ENCODE measurements at places on chromosomes 12 and 14.

DNA sequence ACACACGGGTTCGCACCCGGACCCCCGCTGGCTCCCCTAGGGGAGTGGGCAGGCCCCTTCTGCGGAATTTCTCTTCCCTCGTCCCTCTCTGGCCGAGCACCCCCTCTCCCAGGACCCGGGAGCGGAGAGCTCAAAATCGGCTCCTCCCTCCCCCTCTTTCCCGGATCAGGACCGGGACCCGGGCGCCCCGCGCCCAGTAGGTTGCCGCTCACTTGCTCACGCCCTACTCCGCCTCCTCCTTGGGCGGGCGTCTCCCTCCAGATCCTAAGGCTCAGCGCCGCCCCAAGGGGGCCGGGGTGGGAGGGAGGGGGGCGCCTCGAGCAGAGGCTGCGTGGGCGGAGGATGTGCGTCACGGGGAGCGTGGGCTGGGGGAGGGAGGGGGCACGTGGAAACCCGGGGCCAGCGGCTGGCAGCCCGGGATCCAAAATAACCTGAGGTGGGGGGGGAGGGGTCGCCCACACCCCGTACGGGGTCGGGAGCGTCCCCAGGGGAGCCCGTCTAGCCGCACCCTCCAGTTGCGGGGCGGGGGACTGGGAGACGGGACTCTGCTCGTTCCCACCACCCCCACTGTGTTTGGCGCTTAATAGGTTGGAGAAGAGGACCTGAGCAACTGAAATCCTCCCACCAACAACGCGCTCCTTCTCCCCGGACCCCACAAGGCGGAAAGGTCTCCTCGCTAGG, 1.8 kb upstream of the NAB2 start:
- DNase-seq = peak; percentile 85

DNA sequence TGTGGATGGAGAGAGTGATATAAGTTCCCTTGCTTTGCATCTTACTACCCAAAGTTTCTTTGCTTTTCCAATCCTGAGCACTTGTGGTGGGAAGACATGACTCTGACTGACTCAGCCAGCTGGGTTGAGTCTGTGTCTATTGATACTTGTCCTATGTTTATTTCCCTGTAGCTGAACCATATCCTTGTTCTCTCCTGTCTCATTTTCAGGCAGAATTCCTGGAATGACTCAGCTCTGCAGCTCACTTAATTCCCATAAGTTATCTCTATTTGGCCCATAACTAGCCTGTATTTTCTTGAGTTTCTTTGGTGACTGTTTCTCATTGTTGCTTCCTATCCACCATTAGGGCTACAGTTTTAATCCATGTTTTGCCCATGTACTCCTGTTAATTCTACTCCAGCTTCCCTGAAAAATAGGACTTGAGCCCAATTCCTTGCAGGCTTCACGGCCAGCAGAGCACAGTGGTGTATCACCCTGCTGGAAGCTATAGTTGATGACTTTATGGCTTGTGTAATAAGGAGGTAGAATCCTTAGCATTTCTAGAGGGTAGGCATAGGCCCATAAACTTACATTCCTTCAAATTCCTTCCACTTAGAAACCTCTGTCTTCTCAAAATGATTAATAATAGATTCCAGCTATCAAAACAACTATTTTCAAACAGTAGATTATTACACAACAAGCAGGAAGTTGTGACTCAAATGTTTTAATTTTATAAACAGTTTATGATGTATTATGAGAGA, 183.1 kb downstream of the TMTC3 start:
- DNase-seq = no peak

GRCh38 chr14:75417674-75418073, 10.1 kb upstream of the JDP2 start:
- DNase-seq = no peak

DNA sequence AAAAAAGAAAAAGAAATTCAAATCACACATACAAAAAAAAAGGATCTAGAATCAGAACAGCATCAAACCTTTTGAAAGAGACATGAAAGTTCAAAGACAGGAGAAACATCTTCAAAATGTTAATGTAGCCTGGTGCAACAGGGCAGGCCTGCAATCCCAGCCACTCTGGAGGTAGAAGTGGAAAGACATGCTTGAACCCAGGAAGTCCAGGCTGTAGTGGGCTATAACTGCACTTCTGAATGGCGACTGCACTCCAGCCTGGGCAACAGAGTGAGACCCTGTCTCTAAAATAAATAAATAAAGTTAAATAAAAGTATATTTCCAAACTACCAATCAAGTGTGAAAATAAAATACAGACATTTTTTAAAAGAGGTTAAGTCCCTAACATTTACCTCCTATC, 18.7 kb upstream of the AP4S1 start:
- DNase-seq = no peak

GRCh38 chr12:71877335-71878121, 38.0 kb downstream of the TBC1D15 start:
- DNase-seq = no peak

- no peak for DNase-seq
Measured at GRCh38 chr14:101174522-101174838, 271.0 kb upstream of the RTL1 start.

- no peak for DNase-seq
Measured at GRCh38 chr14:75487155-75487671, 35.1 kb upstream of the BATF start.

- DNase-seq = peak; percentile 9
Measured at GRCh38 chr14:39376667-39377403, 55.4 kb downstream of the FBXO33 start.

- DNase-seq = no peak
Measured at GRCh38 chr12:123465084-123465483, 7.1 kb downstream of the SNRNP35 start.

DNA sequence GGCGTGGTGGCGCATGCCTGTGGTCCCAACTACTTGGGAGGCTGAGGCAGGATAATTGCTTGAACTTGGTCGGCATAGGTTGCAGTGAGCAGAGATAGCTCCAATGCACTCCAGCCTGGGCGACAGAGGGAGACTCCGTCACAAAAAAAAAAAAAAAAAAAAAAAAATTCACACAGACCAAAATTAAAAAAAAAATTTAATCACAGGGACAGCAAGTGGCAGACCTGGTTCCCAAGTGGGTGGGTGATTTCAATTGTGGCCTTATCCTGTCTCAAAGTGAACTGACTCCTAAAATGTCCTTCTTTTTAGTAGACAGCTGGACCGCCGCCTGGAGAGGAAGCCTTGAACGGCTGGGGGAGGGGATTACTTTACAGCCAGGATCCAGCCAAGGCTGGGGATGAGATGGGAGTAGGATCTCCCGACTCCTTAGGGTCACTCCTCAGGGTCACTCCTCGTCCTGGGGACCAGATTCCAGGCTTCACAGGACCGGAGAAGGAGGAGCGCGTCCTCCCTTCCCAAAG, 1.5 kb upstream of the KCNH3 start:
- DNase-seq = peak; percentile 60

GRCh38 chr12:28938056-28938455, 211.0 kb upstream of the FAR2 start:
- DNase-seq = no peak

- DNase-seq = no peak
Measured at GRCh38 chr12:93832131-93832530, 155.0 kb downstream of the CRADD start.

- DNase-seq = peak; percentile 65
Measured at GRCh38 chr14:50007123-50007903, 109.1 kb downstream of the VCPKMT start.

DNA sequence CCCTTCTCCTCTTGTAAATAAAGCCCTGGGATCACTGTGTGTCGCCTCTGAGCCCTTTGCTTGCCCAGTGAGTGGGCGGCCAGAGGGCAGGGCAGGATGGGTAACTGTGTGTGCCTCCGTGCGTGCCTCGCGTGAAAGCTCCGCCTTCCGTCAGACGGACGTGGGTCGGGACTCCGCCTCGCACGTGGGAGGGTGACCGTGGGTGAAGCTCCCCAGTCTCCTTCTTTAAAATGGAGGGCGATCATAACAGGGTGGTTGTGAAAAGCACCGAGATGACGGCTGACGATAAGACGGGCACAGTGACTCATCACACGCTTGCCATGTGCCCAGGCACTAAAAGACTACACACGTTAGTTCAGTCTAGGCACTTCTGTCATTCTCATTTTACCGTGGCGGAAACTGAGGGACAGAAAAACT, 9.2 kb downstream of the PHB2 start:
- DNase-seq = no peak

GRCh38 chr12:52860102-52860823, 11.5 kb upstream of the KRT78 start:
- no peak for DNase-seq

- peak; percentile 43 for DNase-seq
Measured at GRCh38 chr12:52976574-52977071, 27.7 kb downstream of the KRT18 start.

DNA sequence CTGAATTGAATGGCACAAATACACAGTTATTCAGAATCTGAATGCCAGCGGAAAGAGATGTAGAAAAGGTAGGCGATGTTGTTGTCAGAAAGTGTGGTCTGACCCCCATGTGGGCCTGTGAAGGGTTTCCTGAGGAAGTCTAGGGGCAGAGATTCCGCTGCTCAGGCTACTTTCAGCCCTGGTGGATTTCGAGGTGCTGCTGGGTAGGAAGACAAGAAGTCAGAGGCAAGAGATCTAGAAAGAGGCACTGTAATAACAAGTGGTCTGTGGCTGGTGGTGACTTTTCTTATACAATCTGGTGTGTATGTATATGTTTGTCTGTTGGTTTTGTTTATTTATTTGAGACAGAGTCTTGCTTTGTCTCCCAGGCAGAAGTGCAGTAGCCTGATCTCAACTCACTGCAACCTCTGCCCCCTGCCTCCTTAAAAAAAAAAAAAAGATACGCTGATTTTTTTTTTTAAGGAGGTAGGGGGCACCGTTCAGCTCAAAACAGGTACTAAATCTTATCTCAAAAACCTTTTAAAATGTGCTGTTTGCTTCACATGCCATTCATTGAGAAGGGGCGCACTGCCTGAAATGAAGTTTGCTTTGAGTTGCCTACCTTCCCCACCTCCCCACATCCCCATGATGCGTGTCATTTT, 27.1 kb upstream of the MANSC4 start:
- peak; percentile 47 for DNase-seq

- DNase-seq = no peak
Measured at GRCh38 chr12:20188930-20189653, 179.2 kb upstream of the PDE3A start.
